Bladder microvascular endothelial cell (primary cell): ENCODE measurements at places on chromosomes 2 and 18. TPM values are rescaled to one million over a fixed set of nuclear protein-coding genes. Genes with fewer than 3 reads are reported as not detected.

The L3MBTL4 gene
- total RNA-seq = 0.16 and 10.8 TPM in 2 replicates

The LCT gene
- under 0.01 TPM in 1 of 2 replicates, not detected in the other for total RNA-seq

The GALNT13 gene
- total RNA-seq = under 0.01 and 0.06 TPM in 2 replicates

The SLC4A5 gene
- total RNA-seq = 0.38 TPM in 1 of 2 replicates, not detected in the other

The COL3A1 gene
- total RNA-seq = 5.0 and 22.5 TPM in 2 replicates

The RPS27A gene
- 578 and 669 TPM in 2 replicates for total RNA-seq

The ANKRD29 gene
- total RNA-seq = 3.8 and 4.9 TPM in 2 replicates

The DLGAP1 gene
- 3.7 TPM in 1 of 2 replicates, not detected in the other for total RNA-seq

The RUFY4 gene
- not detected in 2 replicates for total RNA-seq

The EFR3B gene
- 0.49 and 2.2 TPM in 2 replicates for total RNA-seq

The CDC42EP3 gene
- total RNA-seq = 8.6 and 21.2 TPM in 2 replicates

The TMEM37 gene
- 0.06 and 0.49 TPM in 2 replicates for total RNA-seq
